BE2C (cell line): ENCODE measurements at places on chromosomes 12 and 14.

GRCh38 chr12:9051158-9051550, 61.8 kb downstream of the KLRG1 start:
- no peak for DNase-seq

GRCh38 chr14:65164068-65164824, 61.9 kb upstream of the MAX start:
- peak; percentile 31 for DNase-seq

DNA sequence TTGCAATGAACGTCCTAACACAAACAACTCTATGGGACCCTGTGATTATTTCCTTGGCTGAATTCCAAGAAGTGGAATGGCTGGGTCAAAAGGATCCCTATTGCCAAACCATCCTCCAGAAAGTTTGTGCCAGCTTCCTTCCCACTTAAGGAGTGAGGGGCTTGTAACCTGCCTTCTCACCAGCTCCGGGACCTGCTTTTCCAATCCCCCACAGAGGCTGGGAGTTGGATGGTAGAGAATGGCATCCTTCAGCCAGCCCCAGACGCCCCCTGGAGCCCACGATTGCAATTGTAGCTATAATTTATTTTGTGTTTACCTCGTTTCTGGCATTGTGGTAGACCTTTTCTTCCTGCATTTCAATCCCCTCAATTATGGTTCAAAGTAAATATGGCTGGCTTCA, 9.7 kb upstream of the ZDHHC22 start:
- DNase-seq: peak; percentile 67

DNA sequence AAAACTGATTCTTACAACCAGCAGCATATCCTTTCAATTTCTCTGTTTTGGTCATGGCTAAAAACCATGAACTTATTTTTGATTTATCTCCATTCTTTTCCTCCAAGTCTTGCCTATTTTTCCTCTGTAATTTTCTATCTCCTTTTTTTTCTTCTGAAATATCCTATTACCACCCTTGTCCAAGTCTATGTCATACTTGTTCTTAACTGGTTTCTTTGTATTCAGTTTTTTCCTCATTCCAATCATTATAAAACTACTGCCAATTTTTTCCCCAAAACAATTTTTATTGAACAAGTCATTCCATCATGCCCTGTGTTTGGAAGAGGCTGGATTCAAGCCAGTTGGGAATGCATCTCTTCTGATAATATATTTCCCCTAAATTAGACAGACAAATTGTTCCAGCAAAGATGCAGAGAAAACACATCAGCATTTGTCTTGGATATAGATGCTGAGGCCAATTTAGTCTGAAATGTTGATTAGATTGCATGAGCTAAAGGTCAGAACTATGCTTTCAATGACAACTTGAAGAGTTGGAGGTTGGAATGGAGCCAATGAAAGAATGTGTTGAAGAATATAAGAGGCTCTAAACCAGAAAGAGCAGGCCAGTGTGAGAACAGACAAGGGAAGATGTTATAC, 30.7 kb downstream of the OTOGL start:
- no peak for DNase-seq

DNA sequence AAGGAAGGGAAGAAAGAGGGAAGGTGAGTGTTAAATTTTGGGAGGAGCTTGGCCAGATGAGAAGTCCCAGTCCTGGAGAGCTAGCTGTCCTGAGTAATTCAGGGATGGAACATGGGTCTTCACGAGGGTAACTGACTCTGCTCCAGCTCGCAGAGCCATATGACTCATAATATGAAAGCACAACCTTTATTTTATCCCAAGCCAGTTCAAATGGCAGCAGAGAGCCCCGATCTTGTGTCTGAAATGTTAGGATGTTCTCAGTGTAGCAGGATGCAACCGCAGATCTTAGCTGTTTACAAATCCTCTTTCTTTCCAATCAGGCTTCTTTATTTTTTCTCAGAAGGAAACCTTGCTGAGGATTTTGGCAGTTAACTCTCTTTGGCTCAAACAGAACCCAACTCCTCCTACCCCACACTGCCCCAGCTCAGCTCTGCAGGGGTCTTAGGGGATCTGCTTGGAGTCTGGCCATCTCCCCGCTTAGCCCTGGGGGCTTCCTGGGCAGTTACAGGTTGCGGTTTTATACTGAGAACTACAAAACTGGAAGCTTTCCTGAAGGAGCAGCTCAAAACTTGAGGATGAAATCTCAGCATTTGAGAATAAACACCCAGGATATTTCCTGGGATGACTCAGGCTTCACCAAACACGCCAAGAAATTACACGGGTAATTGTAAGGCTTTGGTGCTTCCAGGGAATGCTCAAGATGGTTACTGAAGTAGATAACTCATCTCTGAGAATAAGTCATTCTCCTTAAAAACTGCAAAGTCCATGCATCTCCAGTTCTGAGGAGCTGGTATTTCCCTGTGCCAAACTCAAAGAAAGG, 92.5 kb downstream of the VCPKMT start:
- DNase-seq: no peak

- DNase-seq: no peak
Observed at GRCh38 chr14:69650948-69651369, 39.6 kb downstream of the SUSD6 start.

GRCh38 chr14:73457041-73457923, 1.1 kb downstream of the NUMB start:
- DNase-seq: peak; percentile 39

- no peak for DNase-seq
Observed at GRCh38 chr14:65074449-65075150, 27.7 kb downstream of the MAX start.

GRCh38 chr12:16282978-16283377, 5.5 kb upstream of the SLC15A5 start:
- DNase-seq: no peak

DNA sequence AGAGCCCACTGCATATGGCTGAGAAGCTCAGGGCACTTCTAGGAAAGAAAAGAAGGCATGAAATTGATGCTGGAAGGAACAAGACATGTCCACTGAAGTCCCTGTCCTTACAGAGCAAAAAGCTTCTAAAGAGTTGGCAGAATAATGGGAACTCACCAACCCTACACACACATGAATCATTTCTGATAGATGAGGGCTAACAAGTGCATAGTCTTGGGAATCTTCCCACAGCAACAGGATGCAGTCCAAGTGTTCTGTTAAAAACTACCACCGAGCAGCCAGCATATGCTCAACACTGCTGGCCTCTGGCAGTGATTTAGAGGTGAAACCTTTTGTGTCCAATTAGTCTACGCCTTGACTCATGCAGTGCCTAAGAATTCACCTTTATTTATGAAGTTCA, 44.8 kb downstream of the RHOJ start:
- no peak for DNase-seq

DNA sequence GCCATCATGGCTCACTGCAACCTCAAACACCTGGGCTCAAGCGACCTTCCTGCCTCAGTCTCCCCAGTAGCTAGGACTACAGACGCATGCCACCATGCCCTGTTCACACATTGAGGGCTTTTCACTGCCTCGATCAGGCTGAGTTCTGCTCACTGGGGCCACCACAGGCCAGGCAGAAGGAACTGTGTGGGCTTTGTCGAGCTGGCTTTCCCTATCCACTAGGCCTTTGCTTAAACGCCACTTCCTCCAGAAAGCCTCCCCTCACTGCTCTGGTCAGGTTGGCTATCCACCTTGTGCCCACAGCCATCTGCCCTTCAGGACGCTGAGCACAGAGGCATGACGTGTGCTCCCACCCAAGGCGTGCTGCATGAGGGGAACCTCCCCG, 45.2 kb downstream of the MLXIP start:
- no peak for DNase-seq

DNA sequence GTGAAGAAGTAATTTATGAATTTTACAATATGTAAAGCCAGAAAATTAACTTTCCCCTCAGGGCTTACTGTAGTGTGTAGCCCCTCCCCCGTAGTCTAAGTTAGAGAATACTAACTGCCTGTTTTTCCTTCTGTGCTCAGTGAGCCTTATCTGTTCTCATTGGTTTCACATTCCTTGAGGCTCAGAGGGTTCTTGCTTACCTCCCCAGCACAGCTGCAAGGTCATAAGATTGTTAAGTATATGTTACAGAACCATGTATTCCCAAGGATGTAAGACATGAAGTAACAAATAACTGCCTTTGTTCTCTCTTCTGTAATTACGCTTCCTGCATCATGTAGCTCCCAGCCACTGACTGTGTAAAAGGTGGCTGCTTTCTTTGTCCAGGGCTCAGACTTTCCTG, 1351.1 kb downstream of the TMEM121 start:
- no peak for DNase-seq

DNA sequence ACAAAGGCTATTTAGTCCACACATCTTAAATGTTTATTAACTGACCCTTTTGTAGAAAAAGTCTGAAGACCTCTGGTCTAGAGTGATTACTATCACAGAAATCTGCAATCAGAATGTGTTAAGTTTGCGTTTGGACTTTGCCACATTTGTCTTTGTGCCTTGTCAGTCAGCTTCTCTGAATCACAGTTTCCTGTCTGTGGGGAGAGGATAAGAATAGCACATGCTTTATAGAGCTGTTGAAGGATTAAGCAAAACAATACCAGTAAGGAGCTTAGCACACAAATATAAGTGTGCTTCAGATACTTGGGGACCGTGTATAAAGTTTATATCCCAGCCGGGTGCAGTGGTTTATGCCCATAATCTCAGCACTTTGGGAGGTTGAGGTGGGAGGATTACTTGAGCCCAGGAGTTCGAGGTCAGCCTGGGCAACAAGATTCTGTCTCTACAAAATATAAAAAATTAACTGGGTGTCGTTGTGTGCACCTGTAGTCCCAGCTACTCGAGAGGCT, 63.0 kb upstream of the BTG1 start:
- no peak for DNase-seq

GRCh38 chr14:73269729-73270531, 32.6 kb downstream of the PAPLN start:
- DNase-seq: no peak

DNA sequence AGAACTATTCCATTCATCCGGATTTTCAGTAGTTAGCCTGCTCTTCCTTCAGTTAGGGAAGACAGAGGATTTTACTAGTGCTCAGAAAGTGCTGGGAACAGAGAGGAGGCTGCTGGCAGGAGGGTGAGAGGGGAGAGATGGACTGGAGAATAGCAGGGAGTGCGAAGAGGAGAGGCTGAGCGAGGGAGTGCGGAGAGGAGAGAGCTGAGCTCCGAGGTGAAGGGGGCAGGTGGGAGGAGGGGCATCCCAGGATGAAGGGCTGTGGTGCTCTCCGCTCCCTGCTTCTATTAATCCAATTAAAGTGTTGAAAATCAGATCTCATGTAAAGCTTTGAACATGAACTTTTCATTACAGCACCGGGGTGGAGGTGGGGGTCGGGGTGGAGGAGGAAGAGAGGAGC, 20.4 kb upstream of the SMOC1 start:
- no peak for DNase-seq

DNA sequence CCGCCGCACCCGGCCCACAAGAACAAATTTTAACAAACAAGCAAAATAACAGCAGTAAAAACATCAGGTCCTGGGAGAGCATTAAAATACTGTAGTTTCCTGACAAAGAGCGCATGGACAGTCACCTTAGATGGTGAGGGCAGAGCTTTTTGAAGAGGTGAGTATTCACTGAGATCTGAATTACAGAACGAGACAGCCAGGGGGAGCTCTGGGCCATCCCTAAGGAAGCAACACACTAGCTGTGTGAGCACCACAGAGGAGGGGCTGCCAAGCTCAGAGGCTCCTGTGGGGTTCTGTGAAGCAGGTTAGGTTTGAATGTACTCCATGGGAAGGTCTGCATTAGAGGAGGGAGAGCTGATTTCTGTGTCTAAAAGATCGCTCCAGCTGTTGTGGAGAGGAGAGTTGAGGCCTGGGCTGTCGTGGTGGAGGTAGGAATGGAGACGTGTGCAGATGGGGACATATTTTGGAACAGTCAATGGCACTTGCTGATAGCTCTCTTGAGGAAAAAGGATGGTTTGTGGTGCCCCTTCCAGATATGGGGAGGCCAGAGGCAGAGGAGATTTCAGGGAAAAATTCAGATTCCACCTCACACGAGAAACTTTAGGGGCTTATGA, 72.9 kb downstream of the TRAFD1 start:
- peak; percentile 80 for DNase-seq

GRCh38 chr12:6391013-6391412, 7.1 kb downstream of the LTBR start:
- no peak for DNase-seq

DNA sequence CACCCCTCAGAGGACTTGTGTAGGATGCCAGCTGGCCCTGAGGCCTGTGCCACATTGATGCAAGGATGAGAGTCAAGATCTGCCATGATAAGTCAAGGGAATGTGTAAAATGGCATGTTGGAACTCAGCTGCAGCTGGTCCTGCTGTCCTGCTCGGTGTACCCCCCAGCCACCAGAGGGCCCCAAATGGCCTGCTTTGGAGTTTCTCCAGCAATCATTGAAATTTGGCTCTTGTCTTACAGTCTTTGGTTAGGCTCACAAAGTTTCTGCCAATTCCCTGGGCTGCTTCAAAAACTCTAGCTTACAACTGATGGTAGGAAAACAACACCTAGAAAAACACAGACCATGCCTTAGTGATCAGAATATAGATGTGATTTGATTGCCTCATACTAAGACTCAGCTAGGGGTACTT, 76.8 kb downstream of the HSD17B6 start:
- peak; percentile 54 for DNase-seq

DNA sequence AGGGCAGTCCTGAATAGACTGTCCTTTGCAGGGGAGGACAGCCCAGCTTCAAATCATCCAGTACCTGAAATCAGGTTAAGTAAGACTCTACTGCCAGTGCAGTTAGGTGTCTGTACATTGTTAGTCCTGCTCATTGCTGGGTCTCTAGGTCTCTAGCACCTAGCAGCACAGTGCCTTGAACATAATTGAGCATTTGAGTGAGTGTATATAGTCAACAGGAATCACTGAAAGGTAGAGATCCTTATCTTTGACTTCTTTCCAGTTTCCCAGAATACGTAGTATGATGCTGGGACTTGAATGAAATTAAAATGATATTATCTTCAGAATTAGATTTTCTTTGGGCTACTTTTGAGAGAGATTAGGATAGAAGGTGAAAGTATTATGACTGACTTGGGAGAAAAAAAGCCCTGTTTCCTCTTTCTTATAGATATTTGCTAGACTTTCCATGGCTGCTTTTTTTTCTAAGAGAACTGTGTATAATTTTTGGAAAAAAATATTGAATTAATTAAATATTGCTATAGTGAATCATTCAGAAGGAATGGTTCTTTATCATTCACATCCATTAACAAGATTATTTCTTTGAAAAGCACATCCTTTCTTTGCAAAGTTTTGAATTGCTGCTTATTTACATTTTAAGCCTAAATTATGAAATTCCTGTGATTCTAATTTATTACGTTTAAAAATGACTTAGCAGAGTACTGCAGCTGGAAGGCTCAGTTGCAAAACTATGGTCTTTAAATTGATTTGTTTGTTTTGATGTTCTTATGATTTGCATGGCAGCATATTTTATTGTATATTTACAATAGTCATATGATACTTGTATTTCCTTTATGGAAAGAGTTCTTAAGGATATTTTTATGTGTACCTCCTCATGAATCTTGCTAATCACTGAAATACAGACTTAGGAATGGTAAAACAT, 51.6 kb downstream of the PPP4R4 start:
- no peak for DNase-seq

- no peak for DNase-seq
Observed at GRCh38 chr12:89350630-89351488, 1.4 kb downstream of the DUSP6 start.
